ENCODE measurements at places on chromosomes 3 and 15.

DNA sequence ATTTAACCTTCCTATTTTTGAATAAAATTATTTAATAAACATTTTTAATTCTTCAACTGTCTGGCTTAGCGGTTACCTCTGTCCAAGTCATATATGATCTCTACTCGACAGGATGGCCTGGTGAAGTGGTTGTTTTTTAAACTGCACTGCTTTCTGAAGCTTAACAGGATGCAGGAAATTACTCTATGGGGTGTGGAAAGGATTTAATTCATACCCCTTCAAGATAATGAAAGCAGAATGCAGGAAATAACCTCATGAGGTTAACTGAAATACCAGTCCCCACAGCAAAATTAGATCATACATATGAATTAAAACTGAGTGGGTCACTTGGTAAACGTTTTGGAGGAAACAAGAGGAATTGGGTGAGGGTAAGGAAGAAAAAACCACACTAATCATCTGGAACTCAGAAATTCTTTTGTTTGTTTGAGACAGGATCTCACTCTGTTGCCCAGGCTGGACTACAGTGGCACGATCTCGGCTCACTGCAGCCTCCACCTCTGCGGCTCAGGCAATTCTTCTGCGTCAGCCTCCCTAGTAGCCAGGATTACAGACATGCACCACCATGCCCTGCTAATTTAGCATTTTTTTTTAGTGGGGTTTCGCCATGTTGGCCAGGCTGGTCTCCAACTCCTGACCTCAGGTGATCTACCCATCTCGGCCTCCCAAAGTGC lies 50.1 kb downstream of the LYSMD4 start:
- DNase-seq, result no peak

DNA sequence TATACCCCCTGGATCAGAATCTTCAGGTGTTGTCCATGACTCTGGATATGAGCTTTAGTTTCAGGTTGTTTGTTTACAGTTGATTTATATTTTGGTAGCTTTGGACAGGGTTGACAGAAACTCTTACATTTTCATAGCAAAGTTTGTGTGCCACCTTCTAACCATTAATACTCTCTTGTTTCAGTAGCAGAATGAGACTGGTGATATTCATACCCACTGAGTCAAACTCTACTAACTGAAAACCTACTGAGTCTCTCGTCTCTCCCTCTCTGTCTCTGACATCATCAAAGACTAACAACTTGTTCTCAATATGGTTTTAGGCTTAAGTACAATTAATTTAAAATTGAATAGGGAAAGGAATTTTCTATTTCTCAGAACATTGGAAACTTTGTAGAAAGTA lies 282.3 kb downstream of the CNTN6 start:
- no peak for DNase-seq

GRCh38 chr3:78825858-78826215 lies 942.0 kb downstream of the ROBO1 start:
- DNase-seq, result no peak

- DNase-seq, result no peak
Measured at GRCh38 chr3:30356866-30357753, 249.3 kb upstream of the TGFBR2 start.

- DNase-seq, result no peak
Measured at GRCh38 chr15:29866337-29866736, 44.1 kb upstream of the TJP1 start.

- DNase-seq, result no peak
Measured at GRCh38 chr15:79003896-79004295, 59.0 kb upstream of the CTSH start.

- no peak for DNase-seq
Measured at GRCh38 chr3:48678056-48678455, 7.7 kb downstream of the NCKIPSD start.

GRCh38 chr3:47612879-47613278 lies 34.2 kb upstream of the CSPG5 start:
- no peak for DNase-seq

DNA sequence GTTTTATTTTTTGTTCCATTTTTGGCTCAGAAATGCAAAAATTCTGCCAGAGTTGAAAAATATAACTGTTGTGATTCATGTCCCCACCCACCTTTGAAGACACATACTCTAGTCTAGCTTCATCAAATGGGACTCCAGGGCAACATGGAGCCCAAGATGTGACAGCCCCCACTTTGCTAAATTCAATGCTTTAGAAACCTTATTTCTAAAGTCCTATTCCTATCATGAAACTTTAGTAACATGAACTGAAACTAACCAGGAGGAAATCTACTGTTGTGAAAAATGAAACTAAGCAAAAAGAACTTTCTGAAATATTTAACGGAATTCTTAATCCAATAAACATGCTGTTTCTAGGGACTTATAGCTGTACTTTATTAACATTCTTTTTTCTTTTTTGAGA lies 20.3 kb downstream of the UBP1 start:
- DNase-seq, result no peak

GRCh38 chr3:45552794-45553371 lies 41.7 kb upstream of the LIMD1 start:
- DNase-seq, result no peak

DNA sequence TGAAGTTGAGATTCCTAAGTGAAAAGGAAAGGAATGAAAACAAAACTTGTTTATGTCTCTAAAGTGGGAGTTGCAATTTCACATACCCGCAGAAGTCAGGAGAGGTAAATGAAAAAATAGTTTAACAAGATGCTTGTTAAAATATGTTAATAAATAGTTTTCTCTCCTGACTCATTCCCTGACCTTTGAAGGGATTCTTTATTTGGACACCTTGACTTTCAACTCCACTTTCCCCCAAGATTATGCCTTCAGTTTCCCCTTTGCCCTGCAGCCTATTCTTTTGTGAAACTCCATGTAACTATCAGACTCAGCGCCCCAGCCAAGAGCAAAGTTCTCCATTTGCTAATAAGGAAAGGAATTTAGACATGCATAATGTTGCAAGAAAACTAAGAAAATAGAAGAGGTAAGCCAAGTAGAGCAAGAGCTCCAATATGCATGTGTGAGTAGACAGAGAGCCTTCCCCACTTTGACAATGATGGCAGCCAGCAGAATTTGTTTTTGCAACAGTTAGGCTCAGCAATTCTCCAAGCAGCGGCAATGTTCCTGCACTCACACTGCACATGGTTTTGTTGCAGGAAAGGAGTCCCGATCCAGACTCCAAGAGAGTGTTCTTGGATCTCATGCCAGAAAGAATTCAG lies 61.2 kb downstream of the CD200 start:
- no peak for DNase-seq

GRCh38 chr3:126245811-126246727 lies 65.7 kb upstream of the ALDH1L1 start:
- DNase-seq, result no peak

GRCh38 chr15:100635406-100636071 lies 33.1 kb downstream of the ASB7 start:
- no peak for DNase-seq

- no peak for DNase-seq
Measured at GRCh38 chr3:52092891-52093290, 36.5 kb upstream of the DUSP7 start.

- DNase-seq, result no peak
Measured at GRCh38 chr3:146501752-146502151, 32.4 kb upstream of the PLSCR2 start.

- DNase-seq, result no peak
Measured at GRCh38 chr3:117844676-117845075, 1135.1 kb downstream of the TUSC7 start.

GRCh38 chr3:139519998-139520737 lies 19.4 kb downstream of the RBP1 start:
- DNase-seq, result no peak

DNA sequence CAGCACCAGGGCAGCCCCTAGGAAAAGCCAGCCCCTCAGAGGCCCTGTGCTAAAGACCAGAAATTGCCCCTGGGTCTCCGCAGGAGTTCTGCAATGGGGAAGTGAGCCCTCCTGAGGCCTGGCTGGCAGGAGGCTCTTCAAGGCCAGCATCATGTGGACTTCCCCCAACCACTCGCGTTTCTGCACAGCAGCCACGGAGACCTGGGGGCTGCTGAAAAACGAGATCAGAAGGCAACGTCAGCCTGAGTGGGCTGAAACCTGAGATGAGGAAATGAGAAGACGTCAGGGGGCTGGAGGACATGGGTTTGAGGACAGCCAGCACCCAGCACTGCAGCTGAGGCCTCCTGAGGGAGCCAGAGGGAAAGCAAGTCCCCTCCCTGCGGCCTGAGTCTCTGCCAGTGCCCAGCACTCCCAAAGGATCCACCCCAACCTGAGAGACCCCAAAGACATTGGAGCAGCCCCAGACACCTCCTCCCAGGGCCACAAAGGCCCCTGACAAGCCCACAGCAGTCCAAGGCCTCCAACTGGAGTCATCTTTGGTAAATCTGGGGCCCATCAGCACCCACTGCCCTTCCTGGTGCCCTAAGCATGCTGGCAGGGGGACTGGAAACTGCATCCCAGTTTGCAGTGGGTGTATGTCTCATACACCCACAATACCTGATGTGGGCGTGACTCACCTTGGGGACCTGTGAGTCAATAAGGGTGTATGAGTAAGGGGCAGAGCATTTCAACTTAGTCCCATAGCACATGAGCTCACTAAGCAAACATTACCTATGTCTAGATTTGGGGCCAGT lies 29.2 kb upstream of the CYP11A1 start:
- DNase-seq, result peak; percentile 68

GRCh38 chr15:88469321-88469720 lies 1.8 kb downstream of the MRPS11 start:
- no peak for DNase-seq

GRCh38 chr15:52054381-52054780 lies 35.4 kb downstream of the MAPK6 start:
- DNase-seq, result no peak

DNA sequence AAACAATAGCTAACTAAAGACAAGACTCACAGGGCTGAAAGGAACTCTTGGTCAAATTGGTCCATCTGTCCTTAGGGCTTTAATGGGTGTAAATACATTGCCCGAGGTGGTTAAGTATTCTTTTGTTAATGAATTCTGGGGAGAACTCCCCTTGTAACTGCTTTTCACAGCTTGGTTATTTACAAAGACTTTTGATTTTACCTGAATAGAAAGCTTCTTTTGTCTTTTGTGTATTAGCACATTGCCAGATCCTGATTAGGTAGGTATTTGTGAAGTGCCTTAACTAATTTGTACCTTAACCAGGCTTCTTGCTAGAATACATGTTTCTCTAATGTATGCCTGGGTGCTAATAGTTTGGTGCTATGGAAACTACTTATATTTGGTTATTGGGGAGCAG lies 14.0 kb downstream of the CHD2 start:
- DNase-seq, result no peak

DNA sequence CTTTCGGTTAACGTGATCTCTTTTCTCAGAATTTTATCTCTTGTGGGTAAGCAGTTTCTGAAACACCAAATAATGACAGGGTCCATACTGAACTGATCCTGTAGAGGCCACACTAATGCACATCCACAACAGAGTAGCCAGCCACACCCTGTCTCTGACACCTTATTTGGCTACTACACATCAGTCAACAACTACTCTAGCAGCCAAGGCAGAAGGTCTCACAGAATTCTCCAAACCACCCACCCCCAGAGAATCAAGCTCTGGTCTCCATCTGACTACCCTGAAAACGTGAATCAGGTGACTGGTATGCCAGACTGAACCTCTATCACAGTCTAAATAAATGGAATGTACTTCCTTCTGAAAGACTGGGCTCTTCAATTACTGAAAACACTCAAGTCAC lies 38.0 kb downstream of the EDC3 start:
- DNase-seq, result no peak
